ENCODE measurements at places on chromosomes 4 and X.
A peak's percentile ranks its signal among the peaks of the same experiment; 100 is the strongest.

DNA sequence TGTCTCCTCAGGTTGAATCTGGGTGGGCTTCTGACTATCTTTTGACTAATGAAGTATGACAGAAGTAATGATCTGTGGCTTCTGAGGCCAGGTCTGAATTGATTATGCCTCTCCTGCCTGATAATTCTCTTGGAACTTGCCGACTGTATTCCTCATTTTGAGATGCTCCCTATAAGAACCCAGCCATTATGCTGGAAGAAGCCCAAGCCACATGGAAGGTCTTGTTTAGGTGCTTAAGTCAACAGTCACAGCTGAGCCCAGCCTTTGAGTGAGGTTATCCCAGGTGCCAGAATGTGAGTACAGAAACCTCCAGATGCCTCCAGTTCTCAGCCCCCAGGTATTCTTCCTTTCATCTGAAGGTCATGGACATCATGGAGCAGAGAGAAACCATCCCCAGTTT, 456.6 kb downstream of the IL15 start:
- no peak for DNase-seq

- no peak for DNase-seq
These were observed 291.8 kb upstream of the HAND2 start for GRCh38 chr4:173821876-173822275.

DNA sequence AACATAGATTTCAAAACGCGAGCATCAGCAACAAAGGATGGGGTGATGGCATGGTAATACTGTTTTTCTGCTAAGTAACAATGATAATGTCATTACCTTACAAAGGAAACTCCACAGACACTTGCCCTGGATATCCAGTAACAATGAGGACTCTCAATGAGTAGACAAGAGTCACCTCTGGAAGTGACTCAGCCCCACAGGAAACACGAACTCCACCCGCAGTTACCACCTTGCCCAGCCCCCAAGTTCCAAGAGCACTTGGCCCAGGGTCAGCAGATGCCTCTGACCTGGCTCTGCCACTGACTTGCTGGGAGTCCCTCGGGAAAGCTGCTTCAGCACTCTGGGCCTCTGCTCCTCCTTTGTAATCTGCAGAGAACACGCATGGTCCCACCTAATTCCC, 110.3 kb upstream of the MAP3K15 start:
- DNase-seq = peak; percentile 26

- no peak for DNase-seq
These were observed 78.1 kb upstream of the CBLL2 start for GRCh38 chrX:22194660-22194945.

GRCh38 chrX:155544881-155545280, 67.9 kb downstream of the TMLHE start:
- no peak for DNase-seq

- no peak for DNase-seq
These were observed 236.6 kb downstream of the DCHS2 start for GRCh38 chr4:154254999-154255398.

DNA sequence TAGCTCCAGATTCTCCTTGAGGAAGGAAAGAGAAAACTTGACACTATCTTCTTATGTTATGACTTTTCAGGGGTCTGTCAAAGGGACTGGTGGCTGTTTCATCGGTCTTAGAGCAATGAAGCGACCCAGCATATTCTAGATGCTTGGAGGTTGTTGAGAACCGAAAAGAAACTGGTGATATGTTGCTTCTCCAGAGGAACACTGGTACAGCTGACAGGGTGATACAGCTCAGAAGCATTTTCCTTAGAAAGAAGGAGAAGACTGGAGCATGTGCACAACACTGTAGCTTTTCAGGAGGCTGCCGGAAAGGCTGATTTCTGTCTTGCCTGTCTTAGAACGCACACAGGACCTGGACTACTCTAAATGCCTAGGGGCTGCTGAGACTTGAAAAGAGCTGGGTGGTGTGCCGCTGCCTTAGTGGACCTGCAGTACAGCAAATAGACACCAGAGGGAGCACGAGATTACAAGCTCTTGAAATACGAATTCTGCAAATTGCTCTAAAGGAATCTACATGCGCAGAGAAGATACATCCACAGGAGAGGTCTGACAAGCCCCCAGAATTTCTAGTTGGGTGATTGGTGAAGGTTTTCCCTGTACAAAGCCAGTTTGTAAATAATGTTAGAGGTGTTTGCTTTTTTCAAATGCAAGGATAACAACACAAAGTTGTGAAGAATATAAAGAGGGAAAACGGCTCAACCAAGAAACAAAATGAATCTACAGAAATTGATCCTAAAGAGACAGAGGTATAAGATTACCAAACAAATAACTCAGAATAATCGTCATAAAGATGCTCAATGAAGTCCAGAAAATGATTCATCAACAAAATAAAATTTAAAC, 223.1 kb upstream of the DMD start:
- peak; percentile 33 for DNase-seq

GRCh38 chr4:116358633-116359222, 726.6 kb downstream of the TRAM1L1 start:
- DNase-seq = peak; percentile 20

DNA sequence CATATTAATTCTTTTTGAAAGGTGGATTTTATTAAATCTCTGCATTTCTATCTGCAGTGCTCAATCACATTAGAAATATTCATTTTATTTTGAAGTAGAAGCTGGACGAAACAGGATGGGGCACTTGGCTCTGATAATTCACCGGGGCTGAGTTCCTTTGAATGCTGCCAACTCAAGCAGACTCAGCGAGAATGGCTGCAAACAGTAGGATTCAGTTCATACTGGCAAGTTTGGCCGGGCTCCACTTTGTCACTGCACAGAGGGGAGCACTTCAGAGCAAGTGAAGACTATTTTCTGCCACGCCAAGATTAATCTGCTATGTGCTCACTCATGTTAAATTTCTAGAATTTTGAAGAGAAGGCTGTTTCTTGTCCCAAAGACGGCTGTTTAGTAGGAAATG, 30.7 kb upstream of the KLHL8 start:
- no peak for DNase-seq

- no peak for DNase-seq
These were observed 121.4 kb downstream of the RNF150 start for GRCh38 chr4:141011901-141012315.

GRCh38 chrX:130081421-130082045, 28.8 kb downstream of the ELF4 start:
- DNase-seq = no peak

DNA sequence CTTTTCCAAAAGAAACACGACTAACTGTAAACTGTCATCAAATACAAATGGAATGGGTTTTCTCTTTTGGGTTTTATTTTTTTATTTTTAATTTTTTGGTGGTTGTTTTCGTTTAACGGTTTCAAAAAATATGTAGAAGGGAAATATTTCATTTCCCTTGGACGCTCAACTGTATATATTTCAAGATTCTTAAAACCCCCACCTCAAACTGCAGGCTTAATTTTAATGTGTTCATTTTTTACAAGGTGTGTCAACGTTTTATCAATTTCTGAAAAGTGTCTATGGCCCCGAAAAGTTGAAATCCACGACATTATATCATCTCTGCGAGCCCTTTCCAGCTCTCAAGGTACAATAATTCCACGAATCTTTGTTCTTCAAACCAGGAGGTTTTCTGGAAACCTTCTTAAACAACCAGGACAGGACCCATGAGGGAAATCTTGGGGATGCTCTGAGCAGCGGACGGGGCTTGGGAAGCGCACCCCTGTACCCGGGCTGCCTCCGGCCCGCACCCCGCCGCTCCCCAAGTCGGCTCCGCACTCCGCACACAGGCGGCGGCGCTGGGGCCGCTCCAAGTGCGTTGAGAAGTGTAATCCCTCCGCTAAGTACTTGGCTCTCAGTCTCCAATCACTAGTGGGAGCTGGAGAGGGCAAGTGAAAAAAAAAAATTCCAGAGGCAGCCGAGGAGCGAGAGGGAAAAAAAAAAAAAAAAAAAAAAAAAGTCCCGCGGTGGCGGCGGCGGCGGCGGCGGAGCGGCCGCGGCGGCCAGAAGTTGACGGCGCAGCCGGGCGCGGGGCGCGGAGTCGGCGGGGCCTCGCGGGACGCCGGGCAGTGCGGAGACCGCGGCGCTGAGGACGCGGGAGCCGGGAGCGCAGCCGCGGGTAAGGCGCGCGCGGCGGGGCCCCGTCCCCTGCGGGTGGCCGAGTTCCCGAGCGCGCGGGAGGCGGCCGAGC, at the start of gene BMPR1B:
Gene BMPR1B (plus strand): TSS at position 764 of the 949 bp plus-strand sequence. CDS start 346,470 bp downstream, outside the sequence.
- DNase-seq = no peak

- DNase-seq = no peak
These were observed 306.1 kb upstream of the EMCN start for GRCh38 chr4:100823993-100824323.

GRCh38 chr4:111074523-111075114, 451.7 kb upstream of the PITX2 start:
- DNase-seq = no peak

DNA sequence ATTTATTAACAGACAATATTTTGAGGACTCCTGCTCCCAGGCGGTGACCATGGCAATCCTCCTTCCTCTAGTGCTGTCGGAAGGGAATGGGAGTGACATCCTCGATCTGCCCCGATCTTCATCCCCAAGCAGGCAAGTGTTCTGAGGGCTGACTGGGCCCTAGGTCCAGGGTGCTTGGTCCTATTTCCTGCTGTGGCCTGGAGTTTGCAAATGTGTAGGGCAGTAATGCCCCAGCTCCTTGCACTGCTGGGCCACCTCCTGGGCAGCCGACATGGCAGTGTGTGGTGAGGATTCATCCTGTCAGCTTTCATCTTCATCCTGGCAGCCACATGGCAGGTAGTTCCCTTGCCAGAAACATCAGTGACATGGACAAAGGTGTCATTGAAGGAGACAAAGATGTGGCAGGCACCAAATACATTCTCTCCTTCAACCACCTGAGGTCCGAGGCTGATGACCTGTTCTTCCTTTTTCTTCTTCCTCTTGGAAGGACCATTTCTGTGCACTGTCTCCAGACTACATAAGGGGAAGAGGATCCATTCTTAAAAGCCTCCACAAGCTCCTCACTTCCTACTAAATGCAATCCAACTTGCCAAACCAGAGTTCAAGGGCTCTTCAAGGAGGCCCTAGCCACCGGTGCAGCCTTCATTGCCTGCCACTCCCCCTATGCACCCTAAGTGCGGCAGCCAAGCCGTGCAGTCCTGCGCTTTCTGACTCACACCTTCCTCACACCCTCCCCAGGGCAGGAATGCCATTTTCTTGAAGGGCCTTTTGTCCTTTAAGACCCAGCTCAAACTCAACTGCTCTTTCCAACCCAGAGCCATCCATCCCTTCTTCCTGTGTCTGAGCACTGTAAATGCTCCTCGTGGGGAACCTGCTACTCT, 65.7 kb downstream of the TMEM154 start:
- no peak for DNase-seq

- peak; percentile 56 for DNase-seq
These were observed 7.6 kb downstream of the DLG3 start for GRCh38 chrX:70452143-70452733.

- DNase-seq = no peak
These were observed 41.3 kb upstream of the ANK2 start for GRCh38 chr4:113008135-113008534.

DNA sequence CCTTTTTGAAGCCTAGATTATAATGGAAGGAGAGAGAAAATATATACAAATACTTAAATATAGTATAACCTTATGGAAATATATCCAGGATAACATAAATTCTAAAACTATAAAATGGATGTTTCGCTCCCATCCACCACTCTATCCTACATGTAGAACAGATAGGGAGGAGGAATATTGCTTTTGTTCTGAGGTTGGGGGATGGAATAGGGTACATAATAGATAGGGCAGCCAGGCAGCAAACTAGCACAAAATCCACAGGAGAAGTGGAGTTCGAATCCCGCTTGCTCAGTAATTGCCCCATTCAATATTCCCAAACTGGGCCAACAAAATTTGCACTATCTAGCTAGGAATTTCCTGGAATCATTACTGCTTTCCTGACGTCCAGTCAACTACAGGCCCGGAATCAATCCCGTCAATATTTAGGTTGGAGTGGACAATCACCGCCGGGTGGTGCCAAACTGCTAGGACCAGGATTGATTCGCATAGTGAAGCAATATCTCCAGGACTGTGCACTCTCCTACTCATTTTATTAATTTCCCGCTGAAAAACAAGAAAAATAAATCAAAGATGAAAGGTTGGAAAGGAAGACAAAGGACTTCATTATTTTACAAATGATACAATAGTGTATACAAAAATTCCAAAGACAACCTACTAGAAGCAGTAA, 40.4 kb upstream of the PAPSS1 start:
- DNase-seq = no peak

GRCh38 chr4:145884775-145885174, 53.8 kb downstream of the ZNF827 start:
- no peak for DNase-seq

GRCh38 chr4:87034527-87034926, 99.7 kb downstream of the AFF1 start:
- DNase-seq = no peak

GRCh38 chr4:117239434-117239833, 154.1 kb upstream of the TRAM1L1 start:
- no peak for DNase-seq

GRCh38 chr4:140738139-140738538, 18.0 kb downstream of the TBC1D9 start:
- no peak for DNase-seq

DNA sequence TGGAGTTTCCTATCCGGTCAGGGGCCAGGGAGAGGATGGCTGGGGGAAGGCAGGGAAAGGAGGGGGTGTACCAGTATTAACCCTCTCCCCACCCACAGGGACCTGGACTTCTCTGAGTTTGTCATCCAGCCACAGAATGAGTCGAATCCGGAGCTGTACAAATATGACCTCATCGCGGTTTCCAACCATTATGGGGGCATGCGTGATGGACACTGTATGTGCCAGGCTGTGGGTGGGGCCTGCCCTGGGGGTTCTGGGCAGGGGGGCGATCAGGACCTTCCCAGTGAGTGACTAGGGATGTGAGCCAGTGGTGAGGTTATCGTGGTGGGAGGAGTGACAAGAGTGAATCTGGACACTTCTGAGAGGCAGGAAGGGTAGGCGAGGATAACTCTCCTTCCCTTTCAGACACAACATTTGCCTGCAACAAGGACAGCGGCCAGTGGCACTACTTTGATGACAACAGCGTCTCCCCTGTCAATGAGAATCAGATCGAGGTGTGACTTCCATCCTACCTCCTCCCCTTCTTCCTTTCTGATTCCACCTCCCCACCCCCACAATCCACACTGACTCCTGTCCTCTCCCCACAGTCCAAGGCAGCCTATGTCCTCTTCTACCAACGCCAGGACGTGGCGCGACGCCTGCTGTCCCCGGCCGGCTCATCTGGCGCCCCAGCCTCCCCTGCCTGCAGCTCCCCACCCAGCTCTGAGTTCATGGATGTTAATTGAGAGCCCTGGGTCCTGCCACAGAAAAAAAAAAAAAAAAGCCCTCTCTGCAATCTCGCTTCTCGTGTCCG, 14.6 kb downstream of the USP11 start:
- no peak for DNase-seq

GRCh38 chrX:70025464-70025863, 24.3 kb downstream of the AWAT2 start:
- DNase-seq = no peak

DNA sequence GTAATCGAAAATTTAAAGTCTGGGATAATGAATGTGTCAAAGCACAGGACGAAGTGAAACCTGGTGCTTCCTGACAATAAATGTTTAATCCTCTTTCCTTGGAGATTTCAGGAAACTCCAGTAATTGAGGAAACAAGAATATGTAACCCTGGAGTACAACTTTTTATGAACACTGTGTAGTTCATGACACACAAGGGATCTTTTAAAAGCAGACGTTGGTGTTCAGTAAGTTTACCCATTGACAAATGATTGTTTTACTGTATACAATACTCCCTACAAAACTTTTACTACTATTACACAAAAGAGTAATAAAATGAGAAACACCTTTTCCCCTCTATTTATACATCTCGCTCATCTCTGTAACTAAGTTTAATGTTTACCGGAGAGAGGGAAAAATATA, 312.4 kb downstream of the PPARGC1A start:
- DNase-seq = no peak
